ENCODE measurements at places on chromosomes 16 and 17. TPM values are rescaled to one million over a fixed set of nuclear protein-coding genes. Genes with fewer than 3 reads are reported as not detected.

RNF40 gene
- 57.9 TPM for total RNA-seq

SHPK gene
- total RNA-seq: 5.4 TPM

ITGB4 gene
- 0.19 TPM for total RNA-seq

AIPL1 gene
- not detected for total RNA-seq

RASD1 gene
- total RNA-seq: not detected

All from Karpas-422 (cell line).